Colonic mucosa (tissue), 4 donors: ENCODE measurements at places on chromosomes 12 and 14. TPM values are rescaled to one million over a fixed set of nuclear protein-coding genes. Genes with fewer than 3 reads are reported as not detected.

Gene NAV3
- total RNA-seq = 1.9 TPM

Gene CMAS
- 189 TPM for total RNA-seq

Gene CDKN1B
- 54.0 TPM for total RNA-seq

Gene NTS
- 0.32 TPM for total RNA-seq

Gene FAM90A1
- not detected for total RNA-seq

Gene EML1
- 14.2 TPM for total RNA-seq

Gene LDHB
- total RNA-seq = 565 TPM

Gene DUSP16
- 47.5 TPM for total RNA-seq

Gene PLA2G1B
- not detected for total RNA-seq

Gene KERA
- total RNA-seq = not detected

Gene FOXA1
- 70.5 TPM for total RNA-seq

Gene LRCOL1
- 0.47 TPM for total RNA-seq

Gene VWF
- total RNA-seq = 63.2 TPM

Gene TSPAN11
- 1.3 TPM for total RNA-seq

Gene MAX
- total RNA-seq = 91.1 TPM

Gene TSPAN19
- total RNA-seq = not detected

Gene RNASE7
- 0.16 TPM for total RNA-seq

Gene PPP1R1A
- 5.2 TPM for total RNA-seq

Gene SPIC
- total RNA-seq = not detected

Gene OR4K15
- total RNA-seq = not detected

Gene CPNE6
- not detected for total RNA-seq

Gene AKAP3
- total RNA-seq = 2.0 TPM

Gene SLCO1A2
- total RNA-seq = not detected

Gene TOMM20L
- not detected for total RNA-seq

Gene NELL2
- total RNA-seq = 3.0 TPM

Gene DHH
- total RNA-seq = 0.52 TPM

Gene CCDC196
- total RNA-seq = 1.3 TPM

Gene KRT75
- total RNA-seq = 0.10 TPM

Gene SPX
- not detected for total RNA-seq

Gene MDP1
- total RNA-seq = 8.2 TPM

Gene CYP46A1
- total RNA-seq = 0.05 TPM

Gene EID3
- 2.5 TPM for total RNA-seq

Gene MYF6
- total RNA-seq = not detected

Gene IFNG
- total RNA-seq = not detected

Gene RPGRIP1
- 0.40 TPM for total RNA-seq

Gene TCP11L2
- total RNA-seq = 45.6 TPM

Gene ZDHHC22
- 0.42 TPM for total RNA-seq

Gene DTX3
- 3.4 TPM for total RNA-seq

Gene KRT73
- total RNA-seq = not detected

Gene HOXC4
- not detected for total RNA-seq

Gene CLEC14A
- 4.4 TPM for total RNA-seq

Gene TMPO
- total RNA-seq = 202 TPM

Gene CACNA1C
- 10.2 TPM for total RNA-seq

Gene LRRC43
- total RNA-seq = 0.57 TPM

Gene SLC10A1
- total RNA-seq = not detected

Gene OR10AD1
- total RNA-seq = not detected

Gene PZP
- total RNA-seq = 0.05 TPM

Gene APOF
- total RNA-seq = 0.15 TPM

Gene KLRG1
- 0.54 TPM for total RNA-seq

Gene CIDEB
- 12.9 TPM for total RNA-seq

Gene PTPN11
- total RNA-seq = 82.3 TPM

Gene KRT71
- not detected for total RNA-seq

Gene GLIPR1L1
- not detected for total RNA-seq

Gene MED6
- 25.7 TPM for total RNA-seq

Gene GRIP1
- total RNA-seq = 6.2 TPM

Gene USP44
- 0.80 TPM for total RNA-seq

Gene FAIM2
- 3.6 TPM for total RNA-seq

Gene CABP1
- total RNA-seq = 0.77 TPM
